CD8-positive, alpha-beta T cell (primary cell): ENCODE measurements at places on chromosomes 5 and 9. TPM values are rescaled to one million over a fixed set of nuclear protein-coding genes. Genes with fewer than 3 reads are reported as not detected.

DNA sequence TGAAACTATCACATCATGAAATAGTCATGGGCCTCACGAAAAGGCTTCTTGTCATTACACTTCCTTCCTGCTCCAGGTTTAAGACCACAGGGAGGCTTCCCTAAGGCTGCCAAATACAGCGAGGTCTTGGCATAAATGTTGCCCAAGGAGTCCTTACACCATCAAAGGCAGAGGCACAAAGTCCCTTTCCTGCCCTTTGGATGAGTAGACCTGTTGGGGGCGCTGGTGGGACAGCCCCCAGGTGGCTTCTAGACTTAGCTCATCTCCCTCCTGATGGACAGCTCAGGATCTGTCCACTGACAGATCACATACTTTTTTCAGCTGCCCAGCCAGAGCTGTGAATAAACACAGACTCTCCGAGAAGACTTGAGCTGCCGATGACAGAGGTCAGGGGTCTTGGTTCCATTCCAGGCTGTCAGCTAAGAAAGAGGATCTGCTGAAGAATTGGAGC, 15.5 kb upstream of the MEGF9 start:
- DNase-seq, result no peak

- DNase-seq, result peak; percentile 70
These were observed 117.4 kb downstream of the GCNT1 start for GRCh38 chr9:76576344-76576743.

DNA sequence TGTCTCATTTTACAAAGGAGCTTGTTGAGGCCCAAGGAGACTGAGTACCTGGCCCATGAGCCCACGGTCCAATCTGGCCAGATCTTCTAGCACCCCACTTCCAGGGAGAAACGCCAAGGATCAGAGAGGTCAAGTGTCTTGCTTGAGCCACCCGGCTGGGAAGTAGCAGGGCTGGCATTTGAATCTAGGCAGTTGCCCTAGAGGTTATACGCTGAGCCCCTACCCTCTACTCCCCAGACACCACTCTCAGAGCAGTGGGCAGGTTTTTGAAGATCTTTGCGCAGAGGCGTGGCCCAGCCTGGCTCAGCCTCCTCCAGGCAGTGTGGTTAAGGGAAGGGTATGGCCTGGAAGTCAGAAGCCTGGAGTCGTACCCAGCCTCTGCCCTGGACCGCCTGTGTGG, 5.8 kb upstream of the NUP214 start:
- DNase-seq, result no peak

CTXN3 gene
- not detected for total RNA-seq

DNA sequence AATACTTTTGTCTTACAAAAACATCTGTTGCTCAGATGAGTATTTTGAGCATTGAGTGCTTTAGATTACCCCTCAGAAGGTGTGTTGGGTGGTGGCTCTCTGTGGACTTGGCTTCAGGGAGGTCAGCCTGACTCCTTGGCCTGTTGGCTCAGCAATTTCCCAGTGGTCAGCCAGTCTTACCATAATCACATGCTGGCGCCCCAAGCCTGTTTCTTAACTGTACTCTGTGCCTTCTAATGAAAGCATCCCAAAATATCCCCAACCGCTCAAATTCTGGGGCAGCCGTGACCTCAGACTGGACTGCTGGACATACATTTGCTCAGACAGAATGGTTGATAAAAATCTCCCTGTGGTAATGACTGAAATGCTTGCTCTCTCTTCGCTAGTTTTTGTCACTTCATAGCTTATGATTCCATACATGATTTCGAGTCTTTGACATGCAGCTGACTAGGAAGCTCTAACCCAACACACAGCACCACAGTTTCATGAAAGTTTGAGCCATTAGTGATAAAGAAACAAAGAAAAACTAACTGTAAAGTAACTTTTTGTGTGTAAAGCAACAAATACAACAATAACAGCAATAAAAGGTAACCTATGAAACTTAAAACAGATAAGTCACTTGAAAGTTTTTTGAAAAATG, 562.2 kb upstream of the MEF2C start:
- DNase-seq, result no peak

NUTM2F gene
- not detected for total RNA-seq

- DNase-seq, result no peak
These were observed 335.8 kb upstream of the DAB2 start for GRCh38 chr5:39760385-39761198.

DNA sequence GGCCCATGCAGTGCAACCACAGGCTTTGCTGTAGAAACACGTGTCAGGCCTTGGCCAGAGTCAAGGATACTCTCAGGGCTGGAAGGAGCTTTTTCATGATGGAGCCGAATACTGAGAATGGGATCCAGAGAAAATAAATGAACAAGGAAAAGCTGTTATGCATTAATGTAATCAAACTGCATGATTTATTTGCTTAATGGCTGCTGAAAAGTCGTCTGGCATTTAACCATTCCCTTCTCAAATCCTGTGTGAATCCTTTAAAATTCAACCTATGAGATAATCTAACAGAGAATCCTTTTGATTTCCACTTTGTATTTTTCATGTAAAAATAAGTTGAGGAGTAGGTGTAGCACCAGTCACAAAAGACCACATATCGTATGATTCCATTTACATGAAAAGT, 24.1 kb upstream of the GNA14 start:
- DNase-seq, result no peak

GRCh38 chr9:106964329-106964728, 101.4 kb downstream of the ZNF462 start:
- DNase-seq, result no peak

PTGS1 gene
- total RNA-seq, result not detected

GRCh38 chr9:23493219-23493618, 332.8 kb downstream of the ELAVL2 start:
- DNase-seq, result no peak

SLC46A2 gene
- not detected for total RNA-seq

CCL19 gene
- not detected for total RNA-seq

DNA sequence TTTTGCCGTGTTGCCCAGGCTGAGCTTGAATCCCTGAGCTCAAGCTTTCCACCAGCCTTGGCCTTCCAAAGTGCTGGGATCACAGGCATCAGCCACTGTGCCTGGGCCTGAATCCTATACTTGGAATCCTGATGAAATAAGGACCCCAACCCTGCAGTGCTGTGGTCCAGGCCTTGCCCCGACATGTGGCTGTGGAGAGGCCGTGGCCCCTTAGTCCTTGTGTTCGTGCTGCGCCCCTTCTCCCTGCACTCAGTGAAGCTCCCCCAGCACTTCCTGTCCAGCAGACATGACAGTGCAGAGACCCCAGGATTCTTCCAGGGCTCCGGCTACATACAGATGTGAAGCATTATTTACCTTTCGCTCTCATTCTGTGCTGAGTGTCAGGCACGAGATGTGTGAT, 52.9 kb downstream of the EHMT1 start:
- DNase-seq, result no peak

GRCh38 chr9:98854266-98854665, 46.8 kb downstream of the GALNT12 start:
- DNase-seq, result no peak

DNA sequence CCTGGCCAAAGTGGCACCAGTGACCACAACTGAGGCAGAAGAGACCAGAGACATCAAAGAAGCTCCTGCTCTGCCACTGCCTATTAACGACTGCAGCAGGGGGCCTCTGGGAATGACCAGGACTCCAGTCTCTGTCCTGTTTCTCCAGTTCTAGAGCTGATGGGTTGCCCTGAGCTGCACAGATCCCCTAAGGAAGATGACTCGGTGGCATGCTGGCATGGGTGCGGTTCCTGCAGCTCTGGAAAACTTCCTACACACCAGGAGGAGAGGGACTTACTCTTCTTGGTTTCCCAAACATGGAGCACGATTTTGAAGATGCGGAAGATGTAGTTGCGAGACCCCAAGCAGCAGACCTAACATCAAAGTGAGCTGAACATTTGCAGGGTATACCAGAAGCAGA, 2.7 kb downstream of the SLIT3 start:
- DNase-seq, result no peak

GRCh38 chr5:54524704-54525103, 7.1 kb downstream of the SNX18 start:
- DNase-seq, result no peak

SHISAL2B gene
- not detected for total RNA-seq

CYFIP2 gene
- total RNA-seq, result 270 TPM

- DNase-seq, result no peak
These were observed 14.5 kb downstream of the SLC23A1 start for GRCh38 chr5:139368613-139369012.

DNA sequence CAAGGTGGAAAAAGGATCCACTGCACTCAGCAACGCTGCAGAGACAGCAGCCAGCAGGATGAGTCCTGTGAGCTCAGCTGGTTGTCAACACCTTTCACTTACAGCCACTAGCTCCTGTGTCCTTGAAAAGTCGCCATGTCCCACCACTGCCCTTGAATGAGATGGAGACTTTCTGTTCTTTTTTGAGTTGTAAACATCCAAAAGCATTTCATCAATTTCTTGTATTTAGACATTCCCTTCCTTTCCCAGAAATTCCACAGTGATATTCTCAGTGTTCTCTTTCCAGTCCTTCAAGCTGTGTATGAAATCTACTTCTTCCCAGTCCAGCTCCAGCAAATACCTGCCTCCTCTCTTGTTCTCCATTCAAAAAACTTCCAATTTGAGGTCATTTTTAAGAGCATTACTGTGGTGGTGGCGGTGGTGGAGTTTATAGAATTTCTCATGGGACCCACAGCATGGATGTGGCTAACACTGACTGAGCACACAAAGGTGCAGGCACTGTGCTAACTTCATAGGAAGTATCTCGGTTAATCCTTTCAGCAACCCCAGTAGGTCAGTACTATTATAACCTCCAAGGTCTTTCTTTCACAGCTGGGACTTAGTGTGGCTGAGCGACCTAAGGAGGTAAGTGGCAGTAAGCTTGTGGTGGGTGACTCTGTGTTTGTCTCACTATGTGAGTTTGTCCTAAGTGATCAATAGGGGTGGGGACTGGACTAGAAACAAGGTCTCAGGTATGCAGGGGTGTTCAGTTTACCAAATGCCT, 15.0 kb upstream of the GPX3 start:
- no peak for DNase-seq

GRCh38 chr9:92965061-92965758, 17.9 kb downstream of the FGD3 start:
- DNase-seq, result no peak
